Stimulated activated CD8-positive, alpha-beta memory T cell treated with anti-CD3 and anti-CD28 coated beads, Interleukin-15, amount 100 ng/mL, for 48 hours (primary cell): ENCODE measurements at places on chromosomes 13 and 19.

DNA sequence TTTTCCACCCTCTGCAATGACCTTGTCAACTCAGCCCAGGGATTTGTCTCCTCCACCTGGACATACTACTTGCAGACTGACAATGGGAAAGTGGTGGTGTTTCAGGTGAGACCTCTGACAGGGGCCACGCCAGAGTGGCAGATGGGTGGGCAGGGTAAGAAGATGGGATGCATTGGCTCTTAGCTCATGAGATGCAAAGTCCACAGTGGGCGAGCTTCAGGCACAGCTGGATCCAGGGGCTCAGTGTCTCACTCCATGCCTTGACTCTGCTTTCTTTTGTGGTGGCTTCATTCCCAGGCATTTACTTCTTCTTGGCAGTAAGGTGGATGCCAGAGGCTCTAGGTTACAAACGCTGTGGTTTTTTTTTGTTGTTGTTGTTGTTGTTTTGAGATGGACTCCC lies 3.4 kb downstream of the TMEM59L start:
- DNase-seq: no peak

GRCh38 chr13:113077566-113077952 lies 28.0 kb upstream of the F7 start:
- no peak for DNase-seq

DNA sequence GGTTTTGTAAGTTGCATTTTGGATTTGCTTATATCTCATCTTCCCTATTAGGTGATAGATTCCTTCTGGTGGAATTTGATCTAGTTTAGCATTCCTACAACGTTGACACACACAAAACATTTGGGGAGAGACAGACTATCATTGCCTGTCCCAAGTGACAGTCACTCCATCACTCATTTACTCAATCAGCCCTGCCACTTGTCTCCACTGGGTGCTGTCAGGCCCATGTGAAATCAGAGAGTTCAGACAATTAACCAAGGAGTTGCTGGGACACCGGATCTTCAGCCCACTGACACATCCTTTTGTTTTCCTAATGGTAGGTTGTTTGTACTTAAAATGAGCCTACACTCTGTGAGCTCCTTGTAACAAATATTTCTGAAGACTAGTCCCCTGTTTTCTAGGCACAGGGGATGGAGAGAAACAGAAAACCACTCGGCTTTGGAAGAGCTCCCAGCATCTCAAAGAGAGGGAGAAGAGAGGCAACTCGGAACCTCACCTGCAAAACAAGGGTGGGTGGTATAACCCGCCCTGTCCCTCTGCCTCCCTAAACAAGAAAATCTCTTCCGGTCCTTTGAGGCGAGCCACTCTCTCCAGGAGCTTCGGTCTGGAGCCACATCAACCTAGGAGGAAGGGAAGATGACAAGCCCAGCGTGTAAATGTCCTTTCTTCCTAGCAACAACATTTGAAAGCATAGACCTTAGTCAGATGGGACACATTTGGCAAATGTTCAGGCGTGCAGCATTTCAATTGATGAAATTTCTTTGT lies 440.9 kb upstream of the KLF12 start:
- DNase-seq: no peak

- DNase-seq: no peak
Measured at GRCh38 chr13:46527237-46527636, 25.7 kb upstream of the LRCH1 start.

GRCh38 chr19:43439032-43439708 lies 24.5 kb downstream of the TEX101 start:
- DNase-seq: no peak

DNA sequence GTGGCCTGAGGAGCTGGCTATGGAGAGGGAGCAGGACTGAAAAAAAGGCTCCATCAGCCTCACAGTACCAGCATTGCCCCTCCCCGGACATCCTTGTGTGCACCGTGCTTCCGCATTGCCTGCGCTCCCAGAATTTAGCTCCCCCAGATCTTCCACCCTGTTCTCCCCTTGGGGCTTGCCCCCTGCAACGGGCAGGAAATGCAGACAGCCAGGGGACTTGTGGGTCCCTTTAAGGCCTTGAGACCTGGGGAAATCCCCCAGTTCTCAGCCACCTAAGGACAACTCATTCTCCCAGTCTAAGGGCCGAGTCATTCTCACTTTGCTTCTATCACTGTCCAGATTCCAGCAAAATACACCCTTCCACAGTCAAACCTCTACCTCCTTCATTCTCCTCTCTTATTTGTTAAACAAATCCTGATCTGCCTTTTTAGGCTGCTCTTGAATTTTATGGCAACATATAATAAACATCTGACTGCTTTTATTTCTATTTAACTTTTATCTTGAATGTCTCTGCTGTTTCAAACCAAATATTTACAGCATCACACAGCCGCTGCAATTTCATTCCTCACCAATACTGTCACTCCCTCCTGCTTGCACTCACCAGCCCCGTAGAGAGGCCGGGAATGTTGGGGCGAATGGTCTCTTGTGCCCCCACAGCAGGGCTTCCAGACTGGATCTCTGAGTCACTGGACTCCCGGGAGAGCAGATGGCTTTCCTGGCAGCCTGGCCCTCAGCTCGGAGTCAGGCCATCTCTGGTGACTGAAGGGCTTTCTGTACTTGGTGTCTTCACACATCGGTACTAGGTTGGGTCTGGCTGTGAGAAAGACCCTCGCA lies 221.9 kb downstream of the TSHZ3 start:
- DNase-seq: no peak

- no peak for DNase-seq
Measured at GRCh38 chr19:4196009-4196408, 13.5 kb downstream of the ANKRD24 start.

DNA sequence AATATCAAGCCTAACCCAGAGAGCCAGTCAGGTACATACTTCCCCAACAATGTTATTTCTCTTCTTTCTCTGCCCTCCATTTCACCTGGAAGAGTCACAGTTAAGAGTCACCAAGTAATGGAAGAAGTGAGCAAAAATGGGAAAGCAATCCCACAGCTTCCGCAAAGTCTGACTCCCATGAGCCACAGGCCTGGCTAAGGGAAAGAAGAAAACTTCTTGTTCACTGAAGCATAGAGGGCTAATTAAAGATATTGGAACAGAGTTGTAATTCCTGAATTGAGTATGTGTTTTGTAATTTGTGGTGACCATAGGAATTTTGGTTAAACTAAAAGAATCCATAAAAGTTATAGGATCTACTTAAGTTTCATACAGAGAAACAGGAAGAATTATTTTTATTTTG lies 830.9 kb upstream of the PCDH20 start:
- no peak for DNase-seq

- DNase-seq: no peak
Measured at GRCh38 chr19:15498910-15499309, 9.4 kb upstream of the CYP4F22 start.

DNA sequence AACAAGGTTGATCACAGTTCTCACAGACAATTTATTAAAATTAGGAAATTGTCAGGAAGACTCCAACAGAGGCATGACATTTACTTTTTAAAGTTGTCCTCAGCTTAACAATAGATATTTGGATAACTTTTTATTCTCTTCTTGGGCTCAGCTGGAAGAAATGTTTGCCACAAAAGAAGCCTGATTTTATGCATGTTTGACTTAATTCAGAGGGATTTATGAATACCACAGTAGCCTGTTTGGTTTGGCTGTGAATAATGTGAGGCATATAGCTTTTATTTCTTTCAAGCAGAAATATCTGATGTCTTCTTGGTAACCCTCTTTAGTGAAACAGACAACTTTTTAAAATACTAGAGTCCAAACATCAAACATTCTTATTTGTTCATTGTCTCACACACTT lies 1464.5 kb upstream of the SLC10A2 start:
- no peak for DNase-seq

- DNase-seq: no peak
Measured at GRCh38 chr19:30162718-30163117, 209.5 kb upstream of the ZNF536 start.

DNA sequence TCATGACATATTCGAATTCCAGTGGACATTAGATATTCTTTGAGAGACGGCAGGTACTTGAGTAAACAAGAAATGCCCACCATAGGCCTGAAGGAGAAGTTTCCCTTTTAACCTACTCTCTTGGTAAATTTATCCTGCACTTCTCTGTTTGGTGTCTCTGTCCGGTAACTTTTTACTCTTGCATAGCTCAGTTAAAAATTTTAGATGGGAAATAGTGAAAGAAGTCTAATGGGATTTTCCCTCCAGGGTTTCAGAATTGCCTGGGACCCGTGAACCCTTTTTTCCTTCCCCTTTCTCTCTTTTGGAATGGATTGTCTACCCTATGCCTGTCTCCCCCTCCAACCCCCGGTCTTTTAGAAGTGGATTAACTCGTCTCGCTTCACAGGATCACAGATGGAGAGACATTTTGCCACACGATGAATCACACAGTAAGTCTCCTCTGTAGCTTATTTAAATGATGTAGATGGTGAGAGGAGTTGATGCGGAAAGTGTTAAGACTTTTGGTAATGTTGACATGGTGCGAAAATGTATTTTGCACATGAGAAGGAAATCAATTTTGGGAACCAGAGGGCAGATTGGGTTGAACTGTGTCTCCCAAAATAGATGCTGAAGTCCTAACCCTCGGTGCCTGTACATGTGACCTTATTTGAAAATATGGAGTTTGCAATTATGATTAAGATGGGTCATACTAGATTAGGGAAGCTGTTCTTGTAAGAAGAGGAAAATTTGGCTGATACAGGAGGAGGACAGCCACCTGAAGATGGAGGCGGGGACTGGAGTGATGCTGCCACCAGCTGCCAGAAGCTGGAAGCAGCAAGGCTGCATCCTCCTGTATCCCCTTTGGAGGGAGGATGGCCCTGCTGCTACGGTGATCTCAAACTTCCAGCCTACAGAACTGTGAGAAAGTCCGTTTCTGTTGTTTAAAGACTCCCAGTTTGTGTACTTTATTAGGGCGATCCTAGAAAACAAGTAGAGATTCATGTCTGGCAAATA lies 711 bp upstream of the MIPEP start:
- no peak for DNase-seq

DNA sequence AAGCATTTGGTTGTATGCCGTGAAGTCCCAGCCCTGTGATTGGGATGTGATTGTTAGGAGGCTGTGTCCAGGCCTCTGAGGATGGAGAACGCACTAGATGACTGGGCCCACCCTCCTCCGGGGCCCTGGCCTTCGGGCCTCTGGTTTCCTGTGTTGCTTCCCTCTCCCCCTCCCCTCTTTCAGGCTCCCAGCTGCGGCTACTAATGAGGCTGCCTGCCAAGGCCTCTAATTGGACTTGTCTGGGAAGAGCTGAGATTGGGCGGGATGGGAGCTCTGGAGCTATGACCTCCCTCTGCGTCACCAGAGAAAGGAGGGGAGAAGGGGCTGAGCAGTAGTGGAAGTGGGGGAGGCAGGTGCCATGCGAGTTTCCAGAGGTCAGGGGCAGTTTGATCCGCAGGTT lies 9.9 kb downstream of the PTH2 start:
- no peak for DNase-seq

DNA sequence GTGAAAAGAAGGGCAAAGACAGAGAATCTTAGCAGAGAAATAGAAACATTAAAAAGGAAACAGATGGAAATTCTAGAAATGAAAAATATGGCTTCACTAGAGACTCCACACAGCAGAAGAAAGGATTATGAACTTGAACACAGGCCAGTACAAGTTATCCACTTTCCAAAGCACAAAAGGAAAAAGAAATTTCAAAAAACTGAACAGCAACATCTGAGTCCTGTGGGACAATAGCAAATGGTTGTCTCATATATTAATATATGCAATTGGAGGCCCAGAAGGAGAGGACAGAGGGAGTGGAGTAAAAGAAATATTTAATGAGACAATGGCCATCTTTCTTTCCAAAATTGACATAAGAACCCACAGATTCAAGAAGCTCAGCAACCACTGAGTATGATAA lies 141.7 kb upstream of the GJB6 start:
- no peak for DNase-seq

DNA sequence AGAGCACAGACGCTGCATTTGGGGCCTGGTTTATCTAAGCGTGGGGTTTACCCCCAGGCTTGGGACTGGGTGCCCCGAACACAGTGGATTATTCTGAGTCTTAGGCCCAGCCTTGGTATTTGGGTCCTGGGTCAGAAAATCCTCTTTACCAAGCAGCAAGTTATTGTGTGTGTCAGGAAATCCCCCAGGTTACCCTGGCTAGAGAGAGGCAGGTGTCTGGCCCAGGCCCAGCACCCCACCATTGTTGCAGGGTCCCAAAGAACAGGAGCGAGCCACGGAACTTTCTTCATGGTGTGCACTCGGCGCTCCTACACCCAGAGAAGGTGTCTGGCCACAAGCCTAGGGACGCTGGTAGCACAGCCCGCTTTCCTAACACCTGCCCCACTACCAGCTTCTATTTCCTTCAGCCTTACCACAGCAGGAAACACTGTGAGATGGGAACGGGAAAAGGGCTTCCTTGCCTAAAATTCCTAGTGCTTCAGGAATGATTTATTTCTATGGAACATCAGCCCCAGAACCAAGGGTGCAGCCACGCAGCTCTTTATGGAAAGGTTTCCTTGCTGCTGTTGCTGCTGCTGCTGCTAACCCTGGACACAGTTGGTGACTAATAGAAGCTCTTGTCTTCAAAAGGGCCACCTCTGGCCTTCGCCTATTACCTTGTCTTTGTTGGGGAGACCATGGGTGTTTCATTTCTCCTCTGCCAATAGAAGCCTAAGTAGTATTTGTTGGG lies 7.4 kb upstream of the CDX2 start:
- no peak for DNase-seq

DNA sequence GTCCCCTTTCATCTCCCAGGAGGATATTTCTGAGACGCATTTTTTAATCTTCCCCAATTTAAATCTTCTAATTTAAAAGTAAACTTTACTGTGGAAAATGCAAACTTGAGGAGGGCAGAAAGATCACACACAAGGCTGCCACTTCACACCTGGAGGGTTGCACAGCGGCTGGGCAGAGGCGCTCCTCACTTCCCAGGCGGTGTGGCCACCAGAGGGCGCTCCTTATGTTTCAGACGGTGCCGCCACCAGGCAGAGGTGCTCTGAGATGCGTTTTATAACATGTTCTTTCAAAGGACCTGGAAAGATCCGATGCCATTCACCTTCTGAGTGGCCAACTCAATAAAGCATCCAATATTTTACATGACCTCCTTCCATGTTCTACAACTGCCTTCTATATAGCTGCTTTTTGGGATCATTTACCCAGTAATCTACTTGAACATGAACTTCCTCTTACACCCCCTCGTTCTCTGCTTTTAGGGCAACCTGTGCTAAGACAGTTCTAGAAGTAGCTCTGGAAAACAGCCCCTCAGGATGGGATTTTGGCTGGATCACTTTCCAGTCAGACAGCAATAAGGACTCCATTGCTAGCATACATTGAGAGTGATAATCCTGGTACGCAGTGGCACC lies 14.8 kb upstream of the MTUS2 start:
- no peak for DNase-seq

DNA sequence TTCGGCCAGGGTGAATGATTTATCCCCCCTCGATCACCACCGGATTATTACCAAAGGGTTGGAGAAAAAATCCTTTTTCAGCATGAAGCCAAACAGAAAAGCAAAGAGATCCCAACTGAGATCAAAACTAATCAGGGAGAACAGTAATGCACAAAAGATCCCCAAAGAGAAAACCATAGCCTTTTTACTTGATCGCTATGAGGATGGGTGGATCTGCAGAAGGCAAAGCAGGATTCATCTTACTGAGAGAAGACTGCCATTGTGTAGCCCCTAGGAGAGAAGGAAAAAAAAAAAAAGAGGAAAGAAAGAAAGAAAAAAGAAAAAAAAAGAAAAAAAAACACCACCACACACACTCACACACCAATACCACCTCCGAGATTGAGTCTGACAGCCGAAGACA lies at the start of gene FGF14:
Gene FGF14 (minus strand): TSS at position 283 of the 400 bp plus-strand sequence.
- no peak for DNase-seq
